ENCODE measurements at places on chromosomes 4 and X. TPM values are rescaled to one million over a fixed set of nuclear protein-coding genes. Genes with fewer than 3 reads are reported as not detected.

BST1 gene
- total RNA-seq: 6.6 TPM

REELD1 gene
- total RNA-seq: not detected

TCEAL2 gene
- not detected for total RNA-seq

SAGE1 gene
- total RNA-seq: not detected

CTAG1A gene
- not detected for total RNA-seq

UGT2A1 gene
- total RNA-seq: not detected

DNA sequence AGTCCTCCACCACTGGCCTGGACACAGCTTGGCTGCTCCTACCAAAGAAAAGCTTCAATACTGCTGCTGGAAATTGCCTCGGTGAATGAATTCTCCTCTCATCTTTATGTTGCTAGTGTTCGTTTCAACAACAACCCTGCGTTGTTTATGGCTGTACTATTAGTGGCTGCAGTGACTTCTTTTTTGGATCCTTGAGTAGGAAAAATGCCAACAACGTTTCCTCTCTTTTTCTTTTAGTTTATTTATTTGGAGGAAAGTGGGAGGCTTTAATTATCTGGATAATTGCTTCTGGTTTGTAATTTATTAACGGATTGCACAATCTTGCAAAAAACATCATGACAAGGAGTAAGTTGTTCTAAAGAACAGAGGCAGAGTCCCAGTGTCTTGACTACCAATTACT lies 464.1 kb upstream of the TRAM1L1 start:
- DNase-seq: no peak

GRCh38 chr4:8500966-8501365 lies 60.4 kb downstream of the TRMT44 start:
- no peak for DNase-seq

DNA sequence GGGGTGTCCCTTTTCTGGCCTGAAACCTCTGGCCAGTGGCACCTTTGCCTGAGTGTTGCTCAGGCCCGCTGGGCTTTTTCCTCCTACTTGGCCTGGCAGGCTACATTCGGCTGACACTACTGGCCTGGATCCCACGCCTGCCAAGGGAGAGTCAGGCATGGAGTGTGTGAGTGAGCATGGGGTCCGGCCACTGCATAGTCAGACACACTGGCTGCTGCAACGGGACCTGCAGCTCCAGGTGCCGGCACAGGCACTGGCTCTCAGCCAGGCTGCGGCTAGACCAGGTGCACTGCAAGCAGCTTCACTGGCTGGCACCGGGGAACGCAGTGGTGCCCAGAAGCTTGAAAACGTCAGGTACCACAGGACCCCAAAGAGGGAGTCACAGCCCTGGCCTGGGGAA lies 434.9 kb downstream of the ARHGAP24 start:
- DNase-seq: no peak

DNA sequence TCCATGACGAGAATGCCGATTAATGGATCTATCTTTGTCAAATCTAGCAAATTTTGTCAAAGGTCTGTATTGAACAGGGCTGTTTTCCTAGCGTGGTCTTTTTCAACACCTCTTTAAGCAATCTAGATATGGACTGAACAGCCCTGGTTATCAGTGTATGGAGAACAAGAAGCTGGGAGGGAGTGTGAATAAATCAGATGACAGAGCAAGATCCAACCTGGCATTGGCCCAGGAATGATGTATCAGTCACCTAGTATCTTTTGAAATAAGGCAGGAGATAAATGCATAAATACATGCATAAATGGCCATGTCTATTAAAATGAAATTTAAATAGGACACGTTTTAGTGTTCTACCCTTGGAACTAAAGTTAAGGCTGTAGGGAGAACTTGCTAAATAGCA lies 15.7 kb upstream of the AP1S2 start:
- DNase-seq: no peak

- no peak for DNase-seq
Measured at GRCh38 chr4:38320343-38320695, 343.7 kb upstream of the KLF3 start.

- no peak for DNase-seq
Measured at GRCh38 chr4:73067971-73068394, 1.5 kb downstream of the COX18 start.

GRCh38 chr4:141871086-141871770 lies 234.8 kb downstream of the IL15 start:
- DNase-seq: no peak

DNA sequence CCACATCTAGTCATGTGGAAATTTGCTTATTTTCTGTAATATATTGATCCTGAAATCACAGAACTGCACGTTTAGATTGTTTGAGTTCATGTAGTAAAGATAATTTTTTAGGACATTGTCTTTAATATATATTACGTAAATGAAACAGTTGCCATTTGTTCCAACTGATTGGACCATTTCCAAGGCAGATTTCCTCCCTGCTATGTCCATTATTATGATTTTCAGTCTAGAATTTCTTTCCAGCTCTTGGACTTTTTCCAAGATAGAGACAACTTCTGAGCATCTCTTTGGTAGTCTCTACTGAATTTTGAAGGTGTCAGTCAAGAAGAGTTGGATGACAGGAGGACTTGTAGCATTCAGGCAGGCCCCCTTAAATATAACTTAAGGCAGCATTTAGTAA lies 94.6 kb downstream of the STIM2 start:
- DNase-seq: peak; percentile 41

DNA sequence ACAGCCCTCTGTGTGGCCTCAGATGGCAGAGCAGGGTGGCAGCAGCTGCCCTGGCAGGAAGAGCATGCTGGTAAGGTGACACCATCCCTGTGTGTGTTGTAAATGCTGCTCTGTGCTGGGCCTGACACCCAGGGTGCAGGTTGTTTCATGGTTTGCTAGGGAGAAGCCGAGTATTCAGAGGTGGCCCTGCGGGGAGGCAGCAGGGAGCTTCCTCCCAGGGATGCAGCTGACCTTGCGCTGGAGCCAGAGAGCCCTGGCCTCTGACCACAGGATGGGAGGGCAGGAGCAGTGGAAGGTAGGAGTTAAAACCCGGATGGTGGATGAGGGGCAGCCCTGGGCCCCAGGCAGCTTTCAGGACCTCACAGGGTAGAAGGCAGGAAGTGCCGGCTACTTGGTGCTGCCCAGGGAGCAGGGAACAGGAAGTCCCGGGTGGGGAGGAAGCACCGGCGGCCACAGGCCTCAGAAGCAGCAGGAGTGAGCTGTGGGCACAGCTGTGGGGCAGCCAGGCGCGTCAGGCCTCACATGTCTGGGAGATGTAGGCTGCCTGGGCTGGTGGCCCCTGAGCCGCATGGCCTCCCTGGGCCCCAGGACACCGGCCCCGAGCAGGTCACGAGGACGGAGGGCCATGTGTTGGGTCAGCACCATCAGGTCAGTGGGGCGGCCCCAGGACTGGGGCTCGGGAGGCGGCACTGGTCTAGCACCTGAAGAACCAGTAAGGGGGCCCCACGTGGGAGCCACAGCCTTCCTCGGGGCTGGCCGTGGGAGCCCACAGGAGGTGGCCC lies 19.1 kb downstream of the SH3BP2 start:
- peak; percentile 63 for DNase-seq

GRCh38 chrX:138925330-138925729 lies 213.8 kb upstream of the FGF13 start:
- no peak for DNase-seq

DNA sequence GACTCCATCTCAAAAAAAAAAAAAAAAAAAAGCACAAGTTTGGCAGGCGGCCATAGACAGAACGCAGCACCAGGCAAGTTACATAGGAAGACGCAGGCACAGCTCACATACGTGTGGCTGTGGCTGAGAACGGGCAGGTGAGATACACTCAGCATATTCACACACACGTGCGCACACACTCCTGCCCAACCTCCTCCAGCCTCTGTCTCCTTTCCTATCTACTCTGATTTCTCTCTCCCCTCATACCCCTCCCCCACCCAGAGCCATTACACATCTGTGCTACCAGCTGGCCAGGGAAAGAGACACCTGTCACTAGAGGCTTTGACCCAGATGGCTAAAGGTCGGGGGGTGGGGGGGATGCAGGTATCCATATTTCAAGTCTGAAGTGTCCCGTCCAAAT lies 2.2 kb upstream of the SLC38A5 start:
- no peak for DNase-seq

- no peak for DNase-seq
Measured at GRCh38 chrX:66919280-66919832, 280.5 kb upstream of the EDA2R start.

GRCh38 chrX:148372925-148373324 lies 127.5 kb upstream of the AFF2 start:
- no peak for DNase-seq

GRCh38 chr4:71827826-71828225 lies 43.9 kb upstream of the GC start:
- DNase-seq: no peak

- DNase-seq: no peak
Measured at GRCh38 chrX:16023790-16024734, 99.3 kb upstream of the GRPR start.

All from endothelial cell of umbilical vein (primary cell).